NCI-H2029 treated with DMSO at 0.1 percent for 48 hours (cell line): ENCODE measurements at places on chromosomes 16 and 17.

DNA sequence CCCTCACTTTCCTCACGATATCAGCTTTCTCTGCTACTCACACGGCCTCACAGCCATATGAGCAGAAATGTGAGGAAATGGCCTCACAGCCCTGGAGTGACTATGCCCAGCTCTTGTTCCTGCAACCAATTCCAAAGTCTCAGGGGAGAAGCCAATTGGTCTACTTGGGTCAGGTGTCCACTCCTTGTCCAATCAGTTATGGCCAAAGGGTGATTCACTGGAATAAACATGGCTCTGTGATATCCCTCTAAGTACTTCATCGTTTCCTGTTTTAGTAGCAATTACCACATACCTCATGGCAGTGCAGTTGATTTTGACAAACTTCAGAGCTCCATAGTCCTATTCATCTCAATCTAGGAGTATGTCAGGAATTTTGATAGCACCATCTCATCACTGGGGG, 195.4 kb downstream of the KATNIP start:
- no peak for DNase-seq

DNA sequence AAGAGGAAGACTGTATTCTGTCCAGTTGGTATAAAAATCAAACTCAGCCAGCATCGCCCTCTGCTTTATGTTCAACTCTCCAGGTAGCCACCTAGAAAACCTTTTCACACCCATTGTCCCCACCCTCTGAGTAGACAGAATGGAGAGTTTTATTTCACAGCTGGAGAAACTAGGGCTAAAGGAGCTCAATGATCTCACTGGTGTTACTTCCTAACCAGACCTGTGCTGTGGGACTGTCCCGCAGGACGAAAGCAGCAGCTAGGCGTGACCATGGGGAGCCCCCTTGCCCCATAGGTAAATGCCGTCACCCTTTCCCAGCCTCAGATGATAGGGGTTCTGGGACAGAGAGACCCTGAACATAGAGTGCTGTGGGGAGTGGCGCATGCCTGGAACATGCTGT, 67.7 kb downstream of the CYLD start:
- no peak for DNase-seq

GRCh38 chr17:40451420-40451819, 8.2 kb downstream of the IGFBP4 start:
- DNase-seq = peak; percentile 66

DNA sequence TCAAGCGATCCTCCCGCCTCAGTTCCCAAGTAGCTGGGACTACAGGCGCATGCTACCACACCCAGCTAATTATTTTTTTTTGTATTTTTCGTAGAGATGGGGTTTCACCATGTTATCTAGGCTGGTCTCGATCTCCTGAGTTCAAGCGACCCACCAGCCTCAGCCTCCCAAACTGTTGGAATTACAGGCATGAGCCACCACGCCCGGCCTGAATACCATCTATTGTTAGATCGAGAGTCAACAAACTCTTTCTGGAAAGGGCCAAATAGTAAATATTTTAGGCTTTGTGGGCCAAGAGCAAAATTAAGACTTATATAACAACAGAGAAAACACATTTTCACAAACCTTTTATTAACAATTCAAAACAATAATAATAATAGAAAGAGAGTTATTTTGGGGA, 41.6 kb downstream of the MEOX1 start:
- DNase-seq = no peak

- DNase-seq = no peak
These were observed 223.9 kb downstream of the WWOX start for GRCh38 chr16:78323315-78323714.
